AG04450 (cell line): ENCODE measurements at places on chromosomes 4 and X.

- no peak for DNase-seq
Measured at GRCh38 chrX:112751076-112751475, 71.3 kb upstream of the LHFPL1 start.

- DNase-seq, result no peak
Measured at GRCh38 chrX:16063141-16063540, 60.2 kb upstream of the GRPR start.

DNA sequence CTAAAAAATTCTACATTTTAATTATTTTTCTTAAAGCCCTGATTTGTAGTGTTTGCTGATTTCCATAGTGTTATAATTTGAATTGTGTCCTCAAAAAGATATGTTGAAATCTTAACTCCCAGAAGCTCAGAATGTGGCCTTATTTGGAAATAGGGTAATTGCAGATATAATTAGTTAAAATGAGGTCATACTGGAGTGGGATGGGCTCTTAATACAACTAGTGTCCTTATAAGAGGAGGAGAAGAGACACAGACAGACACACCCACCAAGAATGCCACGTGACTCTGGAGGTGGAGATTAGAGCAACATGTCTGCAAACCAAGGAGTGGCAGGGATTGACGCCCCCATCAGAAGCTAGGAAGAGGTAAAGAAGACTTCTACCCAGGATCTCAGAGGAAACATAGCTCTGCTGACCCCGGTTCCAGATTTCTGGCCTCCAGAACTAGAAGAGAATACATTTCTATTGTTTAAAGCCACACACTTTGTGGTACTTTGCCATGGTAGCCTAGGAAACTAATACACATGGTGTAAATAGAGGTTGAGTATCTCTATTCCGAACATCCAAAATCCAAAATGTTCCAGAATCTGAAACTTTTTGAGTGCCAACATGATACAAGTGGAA, 70.5 kb upstream of the IRF2 start:
- no peak for DNase-seq

- no peak for DNase-seq
Measured at GRCh38 chrX:153397256-153397960, 3.7 kb downstream of the PNMA6E start.

DNA sequence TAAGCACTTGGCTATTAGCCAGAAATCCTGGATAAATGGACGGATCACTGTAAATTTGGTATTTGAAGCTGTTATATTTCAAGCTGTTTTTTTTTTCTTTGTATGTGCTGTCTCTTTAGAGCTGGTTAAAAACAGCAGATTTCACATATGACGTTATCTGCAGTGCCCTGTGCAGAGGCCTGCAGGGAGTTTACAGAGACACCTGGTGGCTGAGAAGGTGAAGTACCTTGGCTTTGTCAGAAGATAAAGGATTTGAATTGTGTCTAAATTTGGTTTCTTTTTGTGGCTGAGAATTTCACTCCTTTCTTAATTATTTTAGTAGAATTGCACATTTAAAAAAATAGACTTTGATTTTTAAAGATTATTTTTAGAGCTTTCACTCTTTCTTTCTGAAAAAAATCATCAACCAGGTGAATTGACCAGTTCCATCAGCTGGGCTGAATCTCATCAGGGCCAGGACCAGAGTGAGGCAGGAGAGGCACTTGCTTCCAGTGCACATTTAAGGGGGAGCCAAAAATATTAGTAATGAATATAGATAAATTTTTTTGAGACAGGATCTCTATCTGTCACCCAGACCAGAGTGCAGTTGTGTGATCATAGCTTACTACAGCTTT, 9.6 kb upstream of the CHRNA9 start:
- DNase-seq, result peak; percentile 50

- no peak for DNase-seq
Measured at GRCh38 chrX:24696294-24696693, 2.6 kb downstream of the POLA1 start.

DNA sequence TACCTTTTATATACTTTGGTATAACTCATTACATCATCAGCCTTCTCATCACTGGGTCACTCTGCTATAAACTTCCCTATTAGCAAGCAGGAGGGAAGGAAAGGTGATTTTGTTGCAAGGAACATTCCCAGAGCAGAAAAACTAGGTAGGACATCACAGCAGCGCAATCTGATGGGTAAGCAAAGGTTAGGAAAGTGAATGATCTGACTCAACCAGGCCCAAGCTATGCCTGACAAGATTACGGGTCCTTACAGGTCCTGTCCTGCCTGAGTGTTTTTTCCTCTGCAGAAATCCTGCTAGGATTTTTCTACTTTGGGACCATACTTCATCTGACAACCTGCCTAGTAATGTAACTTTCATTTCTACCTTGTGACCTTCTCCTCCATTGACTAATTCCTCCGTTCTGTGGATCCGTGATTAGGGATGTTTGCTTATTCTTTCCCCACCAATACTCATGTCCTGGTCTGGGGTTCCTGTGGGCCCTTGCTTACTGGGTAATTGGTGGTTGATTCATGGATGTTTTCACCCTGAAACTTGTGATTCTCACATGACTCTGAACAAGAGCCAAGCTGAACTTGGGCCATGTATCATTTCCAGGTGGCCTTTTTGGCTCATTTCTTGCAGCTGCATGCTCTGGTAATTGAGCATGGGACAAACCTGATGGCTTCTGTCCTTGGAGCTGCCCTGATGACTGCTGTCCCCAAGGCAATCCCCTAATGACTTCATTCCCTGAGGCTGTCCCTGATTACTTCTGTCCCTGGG, 111.9 kb upstream of the KIT start:
- no peak for DNase-seq

- DNase-seq, result no peak
Measured at GRCh38 chr4:47010912-47011446, 17.6 kb upstream of the GABRA4 start.

DNA sequence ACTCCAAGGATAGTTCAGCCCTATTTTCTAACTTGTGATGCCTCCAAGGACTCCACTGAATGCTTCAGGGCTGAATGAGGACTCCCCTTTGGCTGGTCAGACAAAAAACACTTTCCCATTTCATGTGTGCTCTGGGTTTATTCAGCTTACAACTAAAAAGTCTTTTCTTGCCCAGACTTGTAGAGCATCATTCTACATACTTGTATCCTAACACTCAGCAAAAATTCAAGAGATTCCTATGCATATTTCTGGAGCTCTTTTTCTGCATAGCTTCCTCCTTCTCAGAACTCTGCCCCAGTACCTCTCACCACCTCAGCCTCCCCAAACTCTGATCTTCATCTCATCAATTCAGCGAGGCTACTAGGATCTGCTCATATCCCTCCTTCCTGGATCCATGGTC, 22.2 kb upstream of the KLF3 start:
- DNase-seq, result no peak

GRCh38 chr4:84051639-84052038, 447.5 kb downstream of the NKX6-1 start:
- no peak for DNase-seq

DNA sequence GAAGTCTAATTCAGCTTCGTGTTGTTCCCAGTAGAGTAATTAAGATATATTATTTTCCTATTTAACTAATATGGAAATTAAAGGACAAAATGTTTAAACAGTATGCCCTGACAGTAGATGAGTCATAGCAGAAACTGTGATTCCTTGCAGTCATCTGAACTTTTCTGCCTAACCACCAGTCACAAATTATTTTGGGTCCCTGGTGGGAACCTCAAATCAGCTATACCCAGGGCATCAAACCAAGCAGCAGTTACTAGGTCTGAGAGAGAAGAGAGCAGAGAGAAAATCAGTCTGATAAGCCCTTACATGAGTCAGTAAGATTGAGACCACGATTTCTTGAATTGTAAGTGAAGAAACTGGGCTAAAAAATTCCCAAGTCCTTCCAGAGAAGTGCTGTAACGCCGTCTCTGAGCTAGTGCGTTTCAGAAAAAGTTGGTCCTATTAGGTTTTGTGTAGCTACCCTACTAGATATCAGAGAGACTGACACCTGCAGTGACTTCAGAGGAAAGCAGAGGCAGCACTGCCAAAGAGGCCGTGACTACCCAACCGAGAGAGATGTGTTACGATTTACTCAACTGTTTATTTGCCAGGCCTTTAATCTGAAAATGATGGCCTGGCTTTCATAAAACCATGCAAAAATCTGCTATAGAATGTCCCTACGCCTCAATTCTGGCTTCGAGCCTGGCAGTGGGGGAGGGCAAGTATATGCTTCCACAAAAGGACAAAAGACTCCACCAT, 21.7 kb upstream of the GPM6A start:
- no peak for DNase-seq

- no peak for DNase-seq
Measured at GRCh38 chr4:15888515-15888914, 50.0 kb downstream of the FGFBP1 start.

- DNase-seq, result no peak
Measured at GRCh38 chrX:47596256-47596655, 14.0 kb downstream of the TIMP1 start.

- DNase-seq, result no peak
Measured at GRCh38 chr4:41072021-41072777, 142.1 kb downstream of the APBB2 start.

DNA sequence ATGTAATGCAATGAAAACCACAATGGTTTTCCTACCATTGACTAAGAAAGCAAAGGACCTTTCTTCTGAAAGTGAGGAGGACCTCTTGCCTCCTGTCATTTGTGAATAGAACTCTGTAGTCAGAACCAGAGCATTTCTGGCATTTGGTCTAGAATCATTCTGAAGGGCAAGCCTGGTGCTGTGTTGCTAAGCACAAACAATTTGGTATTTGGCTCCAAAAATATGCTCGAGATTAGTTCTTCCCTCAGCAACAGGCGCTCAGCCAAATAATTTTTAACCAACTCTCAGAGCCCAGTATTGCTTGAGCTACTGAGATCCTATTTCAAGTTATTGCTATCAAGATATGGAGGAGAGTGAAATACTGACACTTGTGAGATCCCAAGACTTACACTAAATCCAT, 71.0 kb downstream of the SNCA start:
- DNase-seq, result peak; percentile 18

- no peak for DNase-seq
Measured at GRCh38 chr4:82984459-82984858, 26.2 kb downstream of the LIN54 start.

GRCh38 chrX:54473993-54474859, 21.8 kb downstream of the FGD1 start:
- no peak for DNase-seq

DNA sequence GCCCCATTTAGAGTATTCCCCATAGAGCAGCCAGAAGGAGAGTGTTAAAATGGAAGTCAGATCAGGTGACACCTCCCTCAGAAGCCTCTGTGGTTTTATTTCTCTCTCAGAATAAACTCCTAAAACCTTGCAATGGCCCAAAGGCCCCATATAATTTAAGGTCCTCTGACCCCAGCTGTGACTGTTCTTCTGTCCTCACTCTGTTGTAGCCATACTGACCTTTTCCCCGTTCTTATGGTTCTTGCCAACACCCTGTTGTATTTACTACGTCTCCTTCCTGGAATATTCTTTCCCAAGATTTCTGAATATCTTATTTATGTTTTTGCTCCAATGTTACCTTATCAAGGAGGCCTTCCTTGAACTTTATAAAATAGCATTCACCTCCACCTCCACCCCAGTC, 18.0 kb downstream of the ADH7 start:
- DNase-seq, result no peak

- no peak for DNase-seq
Measured at GRCh38 chr4:128540122-128540521, 252.5 kb upstream of the PGRMC2 start.

GRCh38 chr4:138982754-138983153, 32.8 kb upstream of the NOCT start:
- no peak for DNase-seq

DNA sequence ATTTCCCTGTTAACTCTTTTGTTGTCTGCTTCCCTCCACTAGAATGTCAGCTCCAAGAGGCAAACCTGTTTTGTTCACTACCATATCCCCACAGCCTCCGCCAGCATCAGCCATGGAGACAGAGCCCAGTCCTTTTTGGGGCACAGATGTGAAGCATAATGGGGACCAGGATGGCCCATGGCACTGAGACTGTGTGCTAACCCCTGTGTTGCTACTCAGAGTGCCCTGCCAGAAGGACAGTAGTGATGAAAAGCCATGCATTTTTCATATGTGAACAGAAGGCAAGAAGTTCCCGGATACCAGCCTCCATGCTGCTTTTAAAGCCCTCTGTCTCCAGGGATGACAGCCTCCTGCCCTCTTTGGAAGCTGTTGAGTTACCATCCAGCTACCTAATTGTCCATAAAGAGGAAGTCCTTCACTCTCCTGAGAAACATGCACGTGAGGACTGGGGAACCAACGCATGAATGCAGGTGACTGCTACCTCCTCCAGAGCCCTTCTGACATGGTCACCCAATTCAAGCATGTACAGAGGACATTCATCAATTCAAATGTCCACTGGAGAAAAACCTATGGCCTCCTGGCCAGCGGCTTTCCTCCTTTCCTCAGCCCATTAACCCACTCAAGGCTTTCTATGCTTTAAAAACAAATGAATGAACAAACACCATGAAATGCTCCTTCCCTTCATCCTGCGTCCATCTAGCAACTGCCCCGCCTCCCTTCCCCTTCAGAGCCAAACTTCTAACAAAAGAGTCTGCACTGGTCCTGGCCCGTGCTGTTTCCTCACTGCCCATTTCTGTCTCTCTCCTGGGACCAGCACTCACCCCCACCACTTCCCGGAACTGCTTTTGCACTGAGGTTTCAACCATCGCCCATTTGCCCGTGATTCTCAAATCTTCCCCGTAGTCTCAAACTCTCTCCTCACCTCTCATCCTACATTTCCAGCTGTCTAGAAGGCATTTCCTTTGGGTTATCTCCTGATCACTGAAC, 18.0 kb downstream of the PNMA6F start:
- DNase-seq, result no peak

- DNase-seq, result no peak
Measured at GRCh38 chr4:38856046-38856445, 571 bp downstream of the TLR6 start.

GRCh38 chrX:129097668-129098067, 425.6 kb downstream of the SMARCA1 start:
- no peak for DNase-seq

DNA sequence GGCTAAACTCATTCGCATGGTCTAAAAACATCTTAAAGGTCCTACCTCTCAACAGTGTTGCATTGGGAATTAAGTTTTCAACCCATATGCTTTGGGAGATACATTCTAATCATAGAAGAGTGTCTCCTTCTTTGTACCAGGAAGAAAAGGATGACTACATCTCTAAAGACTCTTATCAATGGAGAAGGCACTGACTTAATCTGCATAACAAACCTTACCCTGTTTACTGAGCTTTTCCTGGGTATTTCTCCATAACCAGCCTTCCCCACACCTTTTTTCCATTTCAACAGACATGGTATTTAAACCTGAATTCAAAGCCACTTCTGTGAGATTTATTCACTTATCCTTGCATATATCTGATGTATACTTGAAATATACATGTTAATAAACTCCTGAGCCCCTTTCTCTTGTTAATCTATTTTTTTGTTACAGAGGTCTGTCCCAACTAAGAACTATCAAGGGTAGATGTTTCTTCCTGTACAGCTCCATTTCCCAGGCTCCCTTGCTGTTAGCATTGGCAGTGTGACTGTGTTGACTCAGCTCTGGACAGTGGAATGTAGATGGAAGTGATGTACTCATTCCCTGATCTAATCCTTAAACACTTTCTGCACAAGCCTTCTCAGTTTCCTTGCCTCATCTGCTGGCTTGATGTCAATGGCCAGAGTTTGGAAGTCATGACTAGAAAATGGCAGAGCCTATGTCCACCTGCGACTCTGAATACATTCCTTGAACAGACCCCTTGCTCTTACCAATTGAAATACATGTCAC, 148.9 kb upstream of the CPEB2 start:
- DNase-seq, result peak; percentile 66
